Fibroblast of skin of abdomen (primary cell): ENCODE measurements at places on chromosomes 2 and 18.
A peak's percentile ranks its signal among the peaks of the same experiment; 100 is the strongest.

GRCh38 chr2:128445523-128445900, 126.8 kb upstream of the HS6ST1 start:
- no peak for DNase-seq

DNA sequence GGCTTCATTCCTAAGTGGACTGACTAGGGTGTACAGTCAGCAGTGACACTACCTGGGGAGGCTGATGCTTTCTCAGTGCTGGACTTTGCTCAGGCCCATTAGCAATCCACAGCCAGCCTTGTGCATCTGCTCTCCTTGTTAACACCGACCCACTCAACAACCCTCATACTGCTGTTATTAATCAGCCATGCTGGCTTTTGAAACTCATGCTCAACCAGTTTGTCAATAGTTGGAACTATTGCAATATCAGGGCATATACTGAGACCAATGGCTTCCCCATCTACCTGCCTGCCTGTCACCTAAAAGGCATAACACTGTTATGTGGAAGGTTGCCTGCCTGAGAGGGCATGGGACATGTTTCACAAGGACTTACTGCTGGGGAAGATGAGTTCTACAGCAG, 39.4 kb downstream of the GAD1 start:
- no peak for DNase-seq

DNA sequence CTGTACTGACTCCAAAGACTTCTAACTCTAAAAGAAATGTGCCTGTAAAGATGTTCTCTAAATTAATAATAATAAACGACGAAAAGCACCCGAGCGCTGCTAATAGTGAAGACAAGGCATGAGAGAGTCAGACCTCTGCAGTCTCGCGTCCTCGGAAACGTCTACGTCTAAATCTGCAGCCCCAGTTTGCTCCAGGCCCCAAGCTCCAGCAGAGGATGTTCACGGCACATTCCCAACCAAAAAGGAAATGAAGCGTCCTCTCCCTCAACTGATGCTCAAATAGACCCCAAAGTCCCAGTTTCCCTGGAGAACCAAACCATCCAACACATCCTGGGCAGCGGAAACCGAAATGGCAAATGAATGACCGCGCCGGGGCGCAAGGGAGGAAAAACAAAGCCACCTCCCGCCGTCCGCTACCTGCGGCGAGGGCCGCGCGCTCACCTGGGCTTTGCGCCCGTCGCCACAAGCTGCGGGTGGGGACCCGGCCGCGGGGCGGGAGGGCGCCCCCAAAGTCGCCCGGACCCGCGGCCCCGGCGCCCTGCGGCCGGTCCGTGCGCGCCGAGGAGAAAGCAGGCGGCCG, 47.1 kb upstream of the CCDC150 start:
- DNase-seq = peak; percentile 47

DNA sequence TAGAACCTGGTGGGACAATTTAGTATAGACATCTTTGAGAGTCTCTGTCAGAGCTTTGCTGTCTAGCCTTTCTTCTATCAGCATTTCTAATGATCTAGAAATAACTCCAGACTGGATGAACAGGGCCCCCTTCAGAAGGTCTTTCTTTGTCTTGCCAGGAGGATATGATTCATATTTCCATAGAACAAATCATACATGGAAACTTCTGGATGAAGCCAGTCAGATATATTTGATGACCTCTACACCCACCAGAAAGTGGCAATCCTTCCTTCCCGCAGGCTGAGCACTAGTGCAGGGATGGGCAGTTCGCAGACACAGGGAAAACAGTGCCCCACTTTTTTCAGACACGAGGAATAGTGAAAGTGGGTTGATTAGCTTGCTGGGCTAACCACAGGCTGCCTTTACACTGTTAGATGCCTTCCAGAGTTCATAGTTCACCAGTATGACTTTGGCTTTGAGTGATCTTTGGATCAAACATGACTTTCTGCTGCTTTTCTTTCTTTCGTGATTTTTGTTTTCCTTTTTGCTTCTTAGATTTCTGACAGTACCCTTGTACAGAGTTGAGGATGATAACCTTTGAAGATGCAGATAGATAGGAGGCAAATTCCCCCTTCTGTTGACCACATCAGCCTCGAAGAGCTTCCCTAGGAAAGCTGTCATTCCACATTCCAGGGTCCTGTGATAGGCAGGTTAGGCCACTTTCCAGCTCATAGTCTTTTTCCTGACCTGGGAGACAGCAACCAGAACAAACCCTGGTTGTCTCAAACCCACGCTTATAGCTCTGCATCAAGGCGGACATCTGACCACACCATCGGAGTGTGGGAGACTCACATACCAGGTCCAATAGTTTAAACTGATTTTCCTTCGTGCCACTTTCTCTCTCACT, 237.0 kb downstream of the ZNF407 start:
- no peak for DNase-seq

DNA sequence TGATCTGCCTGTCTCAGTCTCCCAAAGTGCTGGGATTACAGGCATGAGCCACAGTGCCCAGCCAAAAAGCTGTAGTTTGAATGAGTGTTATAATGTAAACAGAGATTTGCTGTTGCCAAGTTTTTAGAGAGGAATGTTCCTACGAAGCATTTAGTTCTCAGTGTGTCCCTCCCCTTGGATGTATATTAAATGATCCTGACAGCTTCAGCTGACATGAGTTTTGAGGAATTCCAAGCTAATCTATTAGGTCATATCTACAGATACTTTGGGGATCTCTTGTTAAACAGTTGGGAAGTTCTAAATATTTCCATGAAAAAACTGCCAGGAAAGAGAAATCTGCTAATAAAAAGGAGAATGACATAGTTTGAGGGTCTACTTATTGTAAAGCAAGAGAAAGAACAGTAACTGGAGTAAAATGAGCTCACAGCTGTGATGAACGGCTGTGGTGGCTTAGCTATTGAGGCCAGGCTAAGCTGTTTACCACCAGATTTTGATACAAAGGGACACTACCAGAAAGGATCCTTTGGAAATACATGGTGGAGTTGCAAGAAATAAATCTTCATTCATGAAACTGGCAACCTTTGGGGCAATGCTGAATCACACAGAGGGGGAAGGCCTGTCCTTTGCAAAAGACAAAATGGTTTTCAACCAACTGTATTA, 2.6 kb upstream of the STON1 start:
- peak; percentile 80 for DNase-seq
